ENCODE measurements at places on chromosomes 11 and 22.

- no peak for ATAC-seq
Observed at GRCh38 chr11:67267188-67268080, 1.2 kb downstream of the GRK2 start.

DNA sequence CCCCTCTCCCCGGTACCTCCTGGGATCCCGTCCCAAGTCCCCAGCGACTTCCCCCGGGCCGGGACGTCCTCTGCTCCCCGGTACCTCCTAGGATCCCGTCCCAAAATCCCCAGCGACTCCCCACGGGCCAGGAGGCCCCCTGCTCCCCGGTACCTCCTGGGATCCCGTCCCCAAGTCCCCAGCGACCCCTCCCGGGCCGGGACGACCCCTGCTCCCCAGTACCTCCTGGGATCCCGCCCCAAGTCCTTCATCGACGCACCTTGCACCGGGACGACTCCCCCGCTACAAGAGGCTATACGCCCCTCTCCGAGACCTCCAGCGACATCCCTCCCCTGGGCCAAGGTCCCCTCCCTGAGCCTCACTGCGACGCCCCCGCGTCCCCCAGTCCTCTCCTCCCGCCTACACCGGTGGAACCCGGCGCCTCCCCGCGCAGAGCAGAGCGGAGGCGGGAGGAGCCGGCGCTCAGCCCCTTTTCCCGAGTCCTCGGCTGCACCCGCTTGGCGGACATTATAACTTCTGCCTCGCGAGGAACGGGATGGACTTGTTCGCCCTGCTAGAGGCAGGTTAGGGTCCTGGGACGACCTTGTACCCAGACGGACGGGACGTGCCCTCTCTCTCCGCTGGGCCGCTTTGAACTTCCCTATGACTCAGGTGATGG, 912 bp downstream of the KREMEN1 start:
- no peak for ATAC-seq

DNA sequence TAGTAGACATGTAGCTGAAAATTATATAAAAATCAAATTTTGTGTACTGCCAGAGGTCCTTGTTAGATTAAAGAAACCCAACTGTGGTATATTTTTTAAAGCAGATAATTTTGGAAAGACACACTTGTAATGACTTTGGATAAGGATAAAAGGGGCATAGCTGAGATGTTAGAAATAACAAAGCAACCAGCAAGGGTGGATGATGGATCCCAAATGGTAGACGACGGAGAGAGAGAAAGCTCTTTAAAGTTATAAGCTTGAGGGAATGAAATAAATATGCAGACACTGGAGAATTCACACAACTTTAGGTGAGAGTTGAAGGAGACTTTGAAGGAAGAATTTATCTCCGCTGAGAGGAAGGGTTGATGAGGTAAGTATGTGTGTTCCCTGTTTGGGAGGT, 10.6 kb downstream of the NCAM1 start:
- no peak for ATAC-seq

- no peak for ATAC-seq
Observed at GRCh38 chr11:47607380-47607779, 13.2 kb upstream of the C1QTNF4 start.

DNA sequence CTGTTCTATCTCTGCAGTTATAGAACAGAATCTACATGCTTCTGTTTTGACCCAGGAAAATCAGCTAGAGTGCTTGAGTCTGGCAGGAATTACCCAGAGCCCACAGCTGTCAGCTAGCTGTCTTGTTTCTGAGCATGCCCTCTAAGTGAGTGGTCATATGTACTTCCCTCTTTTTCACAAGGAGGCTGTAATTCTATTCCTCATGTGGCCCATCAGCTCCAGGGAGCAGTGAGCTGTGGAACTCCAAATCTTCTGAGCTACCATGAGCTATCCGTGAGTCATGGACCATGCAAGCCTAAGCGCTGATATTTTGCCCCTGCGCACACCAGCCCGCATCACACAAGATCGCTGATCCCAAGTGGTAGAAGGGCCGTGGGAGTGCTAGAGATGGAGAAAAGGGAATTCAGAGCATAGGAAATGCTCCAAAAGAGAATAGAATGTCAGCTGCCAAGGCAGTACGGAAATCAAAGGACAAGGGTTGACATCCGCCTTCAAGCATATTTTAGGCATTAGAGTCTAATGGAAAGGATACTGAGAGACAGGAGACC, 5.4 kb downstream of the FJX1 start:
- no peak for ATAC-seq

GRCh38 chr22:44711690-44712555, 9.9 kb downstream of the PRR5 start:
- ATAC-seq = no peak

DNA sequence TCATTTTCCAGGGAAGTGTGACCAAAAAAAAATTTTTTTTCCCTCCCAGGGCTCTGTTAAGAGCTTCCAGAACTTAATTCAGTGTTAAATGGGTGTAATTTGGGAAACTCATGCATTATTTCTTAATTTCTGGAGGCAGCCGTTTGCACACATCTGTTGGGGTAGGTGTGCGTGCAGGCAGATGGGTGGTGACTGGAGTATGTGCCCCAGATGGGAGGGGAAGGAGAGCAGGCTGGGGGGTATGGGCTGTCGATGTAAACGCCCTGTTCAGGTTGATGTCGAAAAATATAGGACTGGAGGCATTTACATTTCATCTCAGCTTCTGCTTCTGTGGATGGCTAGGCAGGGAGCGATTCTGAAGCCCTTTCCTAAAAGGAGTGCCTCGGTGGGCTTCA, 13.7 kb upstream of the SHISAL1 start:
- ATAC-seq = no peak

GRCh38 chr11:114273890-114274635, 22.1 kb upstream of the NNMT start:
- ATAC-seq = no peak

GRCh38 chr11:118572981-118573550, 857 bp downstream of the ARCN1 start:
- peak; percentile 87 for ATAC-seq

GRCh38 chr11:74442636-74443035, 24.7 kb downstream of the KCNE3 start:
- no peak for ATAC-seq

GRCh38 chr11:95279921-95280868, 49.2 kb upstream of the SESN3 start:
- ATAC-seq = no peak

GRCh38 chr11:14310679-14311078, 48.3 kb downstream of the RRAS2 start:
- ATAC-seq = no peak

- no peak for ATAC-seq
Observed at GRCh38 chr11:47164321-47164720, 12.4 kb downstream of the ARFGAP2 start.

GRCh38 chr11:119373921-119374631, 7.4 kb downstream of the USP2 start:
- peak; percentile 43 for ATAC-seq

GRCh38 chr22:37266581-37267134, 15.7 kb upstream of the CYTH4 start:
- peak; percentile 8 for ATAC-seq

GRCh38 chr11:76243193-76243956, 37.1 kb upstream of the WNT11 start:
- no peak for ATAC-seq

DNA sequence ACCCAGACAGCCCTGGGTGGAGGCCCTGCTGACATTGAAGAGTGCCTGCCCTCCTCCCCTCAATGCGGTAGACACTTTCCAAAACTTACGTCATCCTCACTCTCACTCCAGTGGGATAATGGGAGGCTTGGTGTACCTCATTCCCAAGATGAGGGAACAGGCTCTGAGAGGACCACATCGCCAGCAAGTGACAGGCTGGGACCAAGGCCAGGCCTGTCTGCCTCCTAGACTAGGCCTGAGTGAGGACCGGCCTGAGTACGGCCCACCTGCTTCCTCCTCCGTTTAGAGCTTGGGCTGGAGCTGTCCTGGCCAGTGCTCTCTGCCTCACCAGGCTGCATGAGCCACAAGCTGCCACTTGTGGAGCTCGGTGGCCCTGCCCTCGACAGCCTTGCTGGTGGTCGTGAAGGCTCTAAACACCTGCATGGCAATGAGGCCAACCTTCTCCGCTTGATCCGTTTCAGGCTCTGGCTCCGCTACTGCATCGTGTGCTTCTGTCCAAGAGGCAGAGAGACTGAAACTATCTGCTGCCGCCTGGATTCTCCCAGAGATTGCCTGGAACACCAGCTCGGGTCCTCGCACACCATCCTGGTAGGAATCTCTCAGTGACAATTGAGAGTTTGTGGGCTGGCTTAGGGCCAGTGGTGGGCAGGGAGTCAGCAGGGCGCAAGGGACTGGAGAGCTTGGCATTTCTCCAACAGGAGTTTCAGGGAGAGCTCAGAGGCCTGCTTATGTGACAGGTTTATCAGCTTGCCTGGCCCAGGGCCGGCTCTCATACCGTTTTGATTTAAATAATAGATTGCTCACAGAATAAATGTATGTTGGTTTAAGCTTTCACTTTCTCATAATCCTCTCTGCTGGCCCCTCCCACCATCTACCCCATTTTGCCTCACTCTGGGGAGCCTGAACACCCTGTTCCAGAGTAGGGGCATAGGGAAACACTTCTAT, 9.4 kb downstream of the LRRC75B start:
- no peak for ATAC-seq

DNA sequence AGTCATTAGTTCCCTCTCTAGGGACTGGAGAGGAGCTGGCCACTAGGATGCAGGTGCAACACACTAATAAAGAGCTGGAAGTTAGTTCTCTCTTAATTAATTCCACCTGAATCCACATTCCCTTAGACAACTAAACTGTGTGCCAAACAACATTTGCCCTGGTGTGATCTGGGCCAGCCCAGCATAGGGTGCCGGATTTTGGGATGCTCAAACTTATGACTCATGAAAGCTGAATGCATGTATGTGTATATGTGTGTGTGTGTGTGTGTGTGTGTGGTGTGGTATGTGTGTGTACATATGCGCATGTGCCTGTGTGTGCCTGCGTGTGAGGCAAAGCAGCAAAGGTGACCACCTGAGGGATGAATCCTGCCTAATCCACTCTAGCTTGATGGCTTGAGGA, 110.7 kb downstream of the EHF start:
- no peak for ATAC-seq

- peak; percentile 62 for ATAC-seq
Observed at GRCh38 chr11:102269927-102270326, 47.4 kb upstream of the BIRC3 start.

- no peak for ATAC-seq
Observed at GRCh38 chr11:113876798-113877669, 1.7 kb upstream of the USP28 start.

DNA sequence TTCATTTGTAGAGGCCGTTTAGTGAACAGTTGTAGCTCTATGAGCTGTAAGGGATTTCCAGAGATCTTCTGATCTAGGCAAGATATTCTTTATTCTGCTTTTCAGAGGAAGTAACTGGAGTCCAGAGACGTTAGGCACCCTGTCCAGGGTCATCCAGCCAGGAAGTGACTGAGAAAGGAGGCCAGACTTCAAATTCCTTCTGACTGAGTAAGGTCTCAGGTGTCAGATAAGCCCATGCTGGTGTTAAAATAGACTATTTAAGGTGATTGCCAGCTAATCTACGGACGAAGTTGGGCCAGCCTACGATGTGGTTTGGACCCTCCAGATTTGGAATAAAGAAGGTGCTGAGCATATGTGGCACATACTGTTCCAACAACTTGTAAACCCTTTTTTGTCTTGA, 54.6 kb downstream of the GRIK4 start:
- ATAC-seq = peak; percentile 6

DNA sequence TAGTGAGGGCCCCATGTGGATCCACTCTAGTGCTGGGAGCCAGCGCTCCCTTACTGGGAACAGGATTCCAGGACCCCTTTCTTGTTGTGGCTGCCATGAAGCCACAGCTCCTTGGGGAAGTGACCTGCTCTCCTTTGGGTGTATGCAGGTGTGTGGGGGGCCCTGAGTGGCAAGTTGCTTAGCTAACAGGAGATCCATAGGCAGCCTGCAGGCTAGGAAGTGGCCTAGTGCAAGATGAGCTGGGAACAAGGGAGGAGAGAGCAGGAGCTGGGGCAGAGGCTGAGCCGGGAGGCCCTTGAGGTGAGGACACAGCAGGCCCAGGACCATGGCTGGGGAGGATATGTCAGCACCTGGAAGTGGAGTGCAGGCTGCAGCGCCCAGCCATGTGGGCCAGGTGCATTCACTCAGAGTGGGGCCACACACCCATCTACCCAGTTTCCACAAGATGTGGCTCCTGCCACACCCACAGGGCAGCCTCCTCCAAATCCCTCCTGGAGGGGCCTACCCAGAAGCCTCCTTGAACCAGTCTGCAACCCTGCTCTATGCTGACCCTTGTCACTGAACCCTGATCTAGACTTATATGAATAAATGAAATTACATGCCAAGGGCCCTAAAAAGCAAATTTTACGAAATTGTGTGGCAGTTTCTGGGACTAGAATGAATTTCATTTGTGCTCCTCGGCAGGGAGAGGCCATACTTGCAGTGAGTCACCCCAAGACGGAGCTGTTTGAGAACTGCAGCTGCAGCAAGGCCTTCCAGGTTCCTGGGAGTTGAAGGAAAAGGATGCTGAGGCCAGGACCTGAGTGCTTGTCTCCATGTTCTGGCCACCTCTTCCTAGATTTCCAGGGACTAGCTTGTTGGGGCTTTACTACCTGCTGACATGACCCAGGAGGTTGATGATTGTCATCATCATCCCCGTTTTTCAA, 3.2 kb downstream of the THAP7 start:
- no peak for ATAC-seq

GRCh38 chr11:82631722-82632630, 101.7 kb downstream of the FAM181B start:
- ATAC-seq = no peak

DNA sequence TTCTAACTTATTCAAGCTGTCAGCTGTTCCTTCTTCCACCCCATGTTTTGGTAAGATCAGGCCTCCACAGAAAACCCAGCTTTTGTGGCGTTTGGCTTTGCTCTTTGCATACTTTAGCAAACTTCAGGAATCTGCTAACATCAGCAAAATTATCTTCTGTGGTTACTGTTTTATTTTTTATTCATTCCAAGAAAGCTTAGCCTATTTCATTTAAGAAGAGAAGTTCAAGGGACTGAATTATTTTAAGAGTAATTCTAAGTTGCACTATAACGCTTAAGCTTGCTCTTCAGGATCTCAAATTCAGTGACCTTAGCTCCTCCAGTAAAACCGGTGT, 1.1 kb downstream of the JHY start:
- ATAC-seq = no peak

DNA sequence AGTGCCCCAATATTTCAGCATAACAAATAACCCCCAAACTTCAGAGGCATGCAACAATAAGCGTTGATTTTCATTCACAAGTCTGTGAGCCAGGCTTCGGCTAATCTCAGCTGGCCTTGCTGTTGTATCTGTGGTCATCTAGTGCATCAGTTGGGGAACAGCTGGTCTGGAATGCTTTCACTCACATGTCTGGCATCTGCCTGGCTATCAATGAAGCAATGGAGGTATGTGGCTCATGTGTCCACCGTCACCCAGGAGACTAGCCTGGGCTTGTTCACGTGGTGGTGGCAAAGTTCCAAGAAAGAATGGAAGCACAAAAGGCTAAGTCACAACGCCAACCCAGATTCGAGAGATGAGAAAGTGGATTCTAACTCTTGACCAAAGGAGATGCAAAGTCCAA, 304.8 kb upstream of the ISX start:
- no peak for ATAC-seq

- ATAC-seq = no peak
Observed at GRCh38 chr11:13861411-13861810, 101.1 kb upstream of the SPON1 start.

GRCh38 chr11:27965559-27965958, 142.4 kb downstream of the KIF18A start:
- no peak for ATAC-seq

- ATAC-seq = peak; percentile 80
Observed at GRCh38 chr11:62427630-62428233, 8.9 kb downstream of the SCGB1A1 start.

All from activated T-helper 17 cell treated with anti-CD3 and anti-CD28 coated beads, Interleukin-2, amount 50 U/mL, for 72 hours (primary cell).